NCI-H510A (cell line): ENCODE measurements at places on chromosomes 12 and 14.

DNA sequence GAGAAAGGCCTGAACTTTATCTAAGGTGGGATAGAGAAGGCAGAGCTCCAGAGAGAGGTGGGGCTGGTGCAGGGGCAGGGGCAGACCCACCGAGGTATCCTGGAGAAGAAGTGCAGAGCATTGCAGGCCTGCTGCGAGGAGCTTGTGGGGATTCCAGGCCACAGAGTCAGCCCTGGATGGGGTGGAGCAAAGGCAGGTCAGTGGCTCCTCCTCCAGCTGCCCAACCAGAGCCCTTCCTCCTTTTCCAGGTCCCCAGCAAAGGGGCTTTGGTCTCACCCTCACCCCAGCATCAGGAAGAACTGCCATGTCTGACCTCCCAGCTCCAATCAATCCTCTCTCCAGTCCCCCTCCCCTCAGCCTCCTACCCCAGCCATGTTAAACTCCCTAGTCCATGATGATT, 19.8 kb upstream of the ZNF740 start:
- DNase-seq, result no peak

GRCh38 chr12:63917864-63918799, 73.6 kb downstream of the SRGAP1 start:
- DNase-seq, result peak; percentile 27

GRCh38 chr12:33531261-33531660, 91.6 kb upstream of the SYT10 start:
- DNase-seq, result no peak

DNA sequence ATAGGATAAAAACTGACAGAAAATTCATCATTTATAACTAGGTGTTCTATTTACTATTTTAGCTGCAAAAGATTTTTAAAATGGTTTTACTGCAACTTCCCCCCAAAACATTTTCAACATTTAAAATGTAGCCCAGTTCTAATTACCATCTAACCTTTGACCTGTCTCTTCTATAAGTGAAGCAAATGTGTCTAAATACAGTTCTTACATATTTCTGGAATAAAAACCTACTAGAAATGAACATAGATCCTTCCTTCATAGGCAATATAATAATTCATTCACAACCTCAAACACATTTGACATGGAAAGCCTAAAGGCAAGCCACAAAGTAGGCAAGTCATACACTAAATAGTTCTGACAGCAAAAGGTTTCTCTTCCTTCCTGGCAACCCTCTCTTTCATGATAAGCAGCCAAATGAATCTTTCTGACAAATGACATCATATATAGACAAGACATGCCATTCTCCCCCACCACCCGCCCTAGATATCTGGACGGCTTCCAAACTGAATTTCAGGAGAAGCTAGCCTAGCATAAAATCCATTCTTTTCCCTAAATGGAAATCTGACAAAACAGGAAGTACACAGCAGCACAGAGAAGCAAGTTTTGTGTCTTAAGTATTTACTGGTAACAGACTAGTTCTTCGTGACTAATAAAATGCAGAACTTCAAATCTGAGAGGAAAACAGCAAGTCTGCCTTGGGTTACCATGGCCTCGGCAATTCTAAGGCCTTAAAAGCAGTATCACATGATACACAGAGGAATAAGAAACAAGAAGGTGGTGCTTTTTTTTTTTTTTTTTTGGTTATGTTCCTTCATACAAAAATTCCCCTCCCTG, 17.2 kb upstream of the ARID4A start:
- DNase-seq, result no peak

- no peak for DNase-seq
Measured at GRCh38 chr12:9740106-9740750, 7.3 kb upstream of the CLECL1 start.

- DNase-seq, result no peak
Measured at GRCh38 chr14:54197369-54197768, 199.4 kb upstream of the CDKN3 start.

DNA sequence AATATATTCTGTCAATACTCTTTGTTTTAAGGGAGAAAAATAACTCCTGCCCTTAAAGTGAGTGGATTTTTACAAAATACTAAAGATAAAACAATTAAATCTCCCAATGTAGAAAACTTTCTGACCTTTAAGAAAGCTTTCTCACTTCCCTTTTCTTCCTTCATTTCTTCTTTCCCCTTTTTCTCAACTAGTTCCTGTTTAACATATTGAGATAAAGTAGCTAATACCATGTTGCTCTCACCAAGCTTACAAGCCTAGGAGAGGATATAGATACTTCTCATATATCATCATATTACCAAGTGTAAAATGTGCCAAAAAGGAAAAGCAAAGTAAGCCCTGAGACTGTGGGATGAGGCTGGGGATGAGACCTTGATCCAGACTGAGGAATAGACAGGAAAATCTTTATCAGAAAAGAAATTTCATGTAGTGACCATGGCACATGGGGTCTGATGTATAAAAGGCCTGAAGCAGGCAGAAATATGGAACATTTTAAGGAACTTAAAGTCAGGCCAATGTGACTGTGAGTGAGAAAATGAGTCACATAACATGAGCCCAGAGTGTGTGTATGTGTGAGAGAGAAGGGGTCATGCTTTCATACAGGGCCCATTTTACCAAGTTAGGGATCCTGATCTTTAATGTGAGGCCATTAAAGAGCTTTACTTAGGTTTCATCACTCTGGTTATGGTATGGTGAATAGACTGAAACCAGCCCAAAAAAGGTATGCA, 1.6 kb upstream of the RPL10L start:
- DNase-seq, result no peak

- peak; percentile 46 for DNase-seq
Measured at GRCh38 chr14:69657950-69658355, 46.6 kb downstream of the SUSD6 start.

DNA sequence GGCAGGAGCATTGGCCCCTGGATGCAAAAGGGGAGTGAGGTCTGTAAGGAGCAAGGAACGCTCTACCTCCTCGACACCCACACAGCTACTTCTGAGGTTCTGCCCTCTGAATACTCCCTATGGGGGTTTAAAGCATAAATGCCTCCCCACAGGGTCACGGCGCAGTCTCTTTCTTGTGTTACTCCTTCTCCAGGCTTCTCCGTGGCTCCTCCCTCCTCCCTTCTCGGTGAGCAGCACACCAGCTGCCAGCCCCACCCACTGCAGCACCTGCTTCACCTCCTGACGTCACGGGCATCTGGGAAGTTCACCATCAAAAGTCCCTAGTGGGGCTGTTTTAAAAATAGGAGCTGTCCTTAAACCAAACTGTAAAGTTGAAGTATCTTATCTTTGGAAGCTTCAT, 67.3 kb downstream of the SPTB start:
- peak; percentile 92 for DNase-seq

- no peak for DNase-seq
Measured at GRCh38 chr14:95725685-95726336, 11.9 kb upstream of the TCL1A start.
